SW 1271 (cell line): ENCODE measurements at places on chromosomes 5 and 9.

DNA sequence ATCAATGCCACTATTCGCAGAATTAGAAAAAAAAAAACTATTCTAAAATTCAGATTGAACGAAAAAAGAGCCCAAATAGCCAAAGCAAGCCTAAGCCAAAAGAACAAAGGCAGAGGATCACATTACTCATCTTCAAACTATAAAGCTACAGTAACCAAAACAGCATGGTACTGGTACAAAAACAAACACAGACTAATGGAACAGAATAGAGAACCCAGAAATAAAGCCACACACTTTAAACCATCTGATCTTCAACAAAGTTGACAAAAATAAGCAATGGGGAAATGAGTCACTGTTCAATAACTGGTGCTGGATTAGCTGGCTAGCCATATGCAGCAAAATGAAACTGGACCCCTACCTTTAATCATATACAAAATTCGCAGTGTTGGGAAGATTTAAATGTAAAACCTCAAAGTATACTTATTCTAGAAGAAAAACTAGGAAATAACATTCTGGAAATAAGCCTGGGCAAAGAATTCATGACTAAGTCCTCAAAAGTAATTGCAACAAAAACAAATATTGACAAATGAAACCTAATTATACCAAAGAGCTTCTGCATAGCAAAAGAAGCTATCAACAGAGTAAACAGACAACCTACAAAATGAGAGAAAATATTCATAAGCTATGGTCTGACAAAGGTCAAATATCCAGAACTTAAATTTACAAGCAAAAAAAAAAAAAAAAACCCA is 153.7 kb downstream of the NDUFS4 start:
- DNase-seq: no peak

DNA sequence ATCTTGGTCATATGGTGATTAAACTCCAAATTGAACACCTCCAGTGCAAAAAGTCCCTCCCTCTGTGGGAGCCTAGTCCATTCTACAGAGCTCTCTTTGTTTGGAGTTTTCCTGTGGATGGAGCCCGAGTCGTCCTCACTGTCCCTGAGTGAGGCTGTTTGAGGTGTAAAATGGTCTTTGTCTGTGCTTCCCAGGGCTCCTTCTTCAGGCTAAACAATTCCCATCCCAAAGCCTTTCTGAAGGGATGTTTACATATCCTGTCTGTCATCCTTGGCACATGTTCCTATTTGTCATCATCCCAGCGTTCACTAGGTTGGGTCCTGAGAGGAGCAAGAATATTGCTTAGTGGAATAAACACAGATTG is 68.9 kb downstream of the COL27A1 start:
- peak; percentile 66 for DNase-seq

DNA sequence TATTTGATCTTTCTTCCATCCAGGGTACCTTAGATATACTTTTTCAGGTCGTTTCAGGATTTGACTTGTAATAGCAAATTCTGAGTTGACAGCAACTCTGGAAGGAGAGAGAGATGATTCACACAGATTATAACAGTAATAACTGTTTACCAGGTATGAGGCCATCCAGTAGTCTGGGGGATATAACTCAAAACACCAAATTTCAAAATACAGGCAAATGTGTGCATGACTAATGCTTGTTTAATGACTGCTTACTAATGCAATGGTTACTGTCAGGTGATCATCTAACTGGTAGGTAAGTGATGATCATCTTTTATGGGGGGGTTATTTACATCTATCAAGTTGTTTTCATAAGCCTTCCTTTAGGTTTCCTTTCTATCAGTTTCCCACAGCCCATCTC is 412.3 kb downstream of the MAT2B start:
- DNase-seq: no peak

- DNase-seq: no peak
Observed at GRCh38 chr5:88144219-88145001, 124.2 kb downstream of the TMEM161B start.

- DNase-seq: peak; percentile 77
Observed at GRCh38 chr5:32589942-32590869, 4.8 kb downstream of the SUB1 start.
